Thyroid gland (tissue), 4 donors: ENCODE measurements at places on chromosomes 5 and 9. TPM values are rescaled to one million over a fixed set of nuclear protein-coding genes. Genes with fewer than 3 reads are reported as not detected.

DNA sequence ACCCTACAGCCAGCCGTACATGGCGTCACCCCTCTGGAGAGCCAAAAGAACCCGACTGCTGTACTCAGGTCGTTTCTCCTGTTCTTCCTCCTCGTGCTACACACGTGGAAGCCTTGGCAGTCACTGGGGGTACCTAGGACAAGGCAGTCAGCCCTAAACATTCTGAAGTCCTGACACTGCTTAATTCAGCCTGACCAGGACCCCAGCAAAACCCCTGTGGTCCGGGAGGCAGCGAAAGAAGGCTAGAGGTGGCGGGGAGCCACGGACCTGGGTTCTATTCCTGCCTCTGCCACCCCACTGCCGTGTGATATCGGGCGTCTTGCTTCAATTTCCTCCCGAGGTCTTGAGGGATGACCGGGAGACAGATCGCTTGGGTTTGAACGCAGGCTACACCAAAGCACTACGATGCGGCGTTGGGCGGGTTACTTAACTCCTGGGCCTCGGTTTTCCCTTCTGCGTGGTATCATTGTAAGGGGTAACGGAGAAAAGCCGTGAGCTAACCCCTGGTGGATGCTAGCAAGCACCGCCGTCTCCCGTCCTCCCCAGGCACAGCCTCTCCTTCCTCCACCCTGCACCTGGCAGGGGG, 429 bp upstream of the ARL10 start:
- DNase-seq = peak; percentile 5
- peak overlapping the region; percentile 59 for H3K4me3 ChIP-seq
- H3K36me3 ChIP-seq = no peaks in the 10 kb centered on the region
- peaks cover 14% of the 10 kb centered on the region for H3K4me1 ChIP-seq
- no peaks in the 10 kb centered on the region for H3K27me3 ChIP-seq
- H3K27ac ChIP-seq = no peak overlapping the region

GRCh38 chr9:128969491-128969890, 22.0 kb downstream of the NUP188 start:
- no peak overlapping the region for H3K27ac ChIP-seq
- H3K36me3 ChIP-seq = peaks cover 43% of the 10 kb centered on the region
- no peak overlapping the region for H3K4me3 ChIP-seq
- H3K27me3 ChIP-seq = no peaks in the 10 kb centered on the region

DNA sequence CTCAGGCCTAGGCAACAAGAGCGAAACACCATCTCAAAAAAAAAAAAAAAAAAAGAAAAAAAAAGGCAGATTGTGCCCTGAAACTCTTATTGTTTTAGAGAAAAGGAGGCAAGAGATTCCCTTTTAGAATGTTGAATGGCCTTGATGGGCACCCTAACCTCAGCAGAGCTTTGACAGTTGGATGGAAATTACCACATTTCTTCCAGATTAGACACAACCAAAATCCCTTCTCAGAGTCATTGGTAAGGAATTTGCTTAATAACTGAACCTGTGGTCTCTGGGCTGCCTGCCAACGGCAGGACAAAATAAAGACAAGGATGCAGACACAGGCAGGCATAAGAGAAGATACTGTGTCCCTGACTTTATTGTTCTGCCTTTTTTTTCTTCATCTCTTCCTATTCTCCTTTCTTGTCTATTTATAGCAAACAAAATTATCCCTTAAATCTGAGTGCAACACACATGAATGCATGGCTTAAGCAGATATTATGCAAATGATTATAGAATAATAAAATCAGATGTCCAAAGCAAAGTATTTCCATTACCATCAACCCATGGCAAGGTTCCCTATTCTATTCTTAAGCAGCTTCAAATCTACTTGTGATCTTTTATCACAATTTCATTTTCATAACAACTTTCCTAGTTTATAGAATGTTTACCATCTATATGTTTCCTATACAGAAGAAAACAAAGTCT, 37.3 kb upstream of the TRIO start:
- DNase-seq = peak; percentile 15
- no peaks in the 10 kb centered on the region for H3K27me3 ChIP-seq
- no peaks in the 10 kb centered on the region for H3K4me1 ChIP-seq
- no peak overlapping the region for H3K27ac ChIP-seq

DNA sequence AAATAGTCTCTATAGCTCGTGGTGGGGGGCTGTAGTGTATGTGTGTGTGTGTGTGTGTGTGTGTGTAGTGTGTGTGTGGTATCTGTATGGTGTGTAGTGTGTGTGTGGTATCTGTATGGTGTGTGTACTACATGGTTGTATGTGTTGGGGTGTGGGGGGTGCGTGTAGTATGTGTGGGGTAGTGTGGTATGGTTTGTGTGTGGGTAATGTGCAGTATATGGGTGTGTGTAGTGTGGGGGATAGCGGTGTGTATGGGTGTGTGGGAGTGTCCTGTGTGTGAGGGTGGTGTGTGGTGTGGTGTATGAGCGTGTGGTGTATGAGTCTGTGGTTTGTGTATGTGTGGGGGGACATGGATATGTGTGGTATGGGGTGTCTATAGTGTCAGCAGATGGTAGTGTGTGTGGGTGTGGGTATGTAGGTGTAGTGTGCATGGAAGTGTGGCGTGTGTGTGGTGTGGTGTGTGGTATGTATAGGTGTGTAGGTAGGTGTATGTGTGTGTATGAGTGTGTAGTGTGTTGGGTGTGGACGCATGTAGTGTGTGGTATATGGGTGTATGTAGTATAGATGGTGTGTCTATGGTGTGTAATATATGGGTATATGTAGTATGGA, 145.8 kb upstream of the IQGAP2 start:
- no peaks in the 10 kb centered on the region for H3K36me3 ChIP-seq
- H3K4me1 ChIP-seq = no peaks in the 10 kb centered on the region
- H3K27me3 ChIP-seq = no peaks in the 10 kb centered on the region
- no peak overlapping the region for H3K27ac ChIP-seq
- no peak overlapping the region for H3K4me3 ChIP-seq

- no peak overlapping the region for H3K27ac ChIP-seq
- H3K27me3 ChIP-seq = no peaks in the 10 kb centered on the region
- no peaks in the 10 kb centered on the region for H3K4me1 ChIP-seq
- H3K36me3 ChIP-seq = no peaks in the 10 kb centered on the region
Observed at GRCh38 chr5:180601591-180602480, 10.5 kb upstream of the SCGB3A1 start.

GRCh38 chr9:138073808-138074207, 196.2 kb downstream of the CACNA1B start:
- DNase-seq = no peak
- H3K27me3 ChIP-seq = no peaks in the 10 kb centered on the region
- no peak overlapping the region for H3K27ac ChIP-seq
- H3K36me3 ChIP-seq = no peaks in the 10 kb centered on the region
- H3K4me1 ChIP-seq = no peaks in the 10 kb centered on the region

DNA sequence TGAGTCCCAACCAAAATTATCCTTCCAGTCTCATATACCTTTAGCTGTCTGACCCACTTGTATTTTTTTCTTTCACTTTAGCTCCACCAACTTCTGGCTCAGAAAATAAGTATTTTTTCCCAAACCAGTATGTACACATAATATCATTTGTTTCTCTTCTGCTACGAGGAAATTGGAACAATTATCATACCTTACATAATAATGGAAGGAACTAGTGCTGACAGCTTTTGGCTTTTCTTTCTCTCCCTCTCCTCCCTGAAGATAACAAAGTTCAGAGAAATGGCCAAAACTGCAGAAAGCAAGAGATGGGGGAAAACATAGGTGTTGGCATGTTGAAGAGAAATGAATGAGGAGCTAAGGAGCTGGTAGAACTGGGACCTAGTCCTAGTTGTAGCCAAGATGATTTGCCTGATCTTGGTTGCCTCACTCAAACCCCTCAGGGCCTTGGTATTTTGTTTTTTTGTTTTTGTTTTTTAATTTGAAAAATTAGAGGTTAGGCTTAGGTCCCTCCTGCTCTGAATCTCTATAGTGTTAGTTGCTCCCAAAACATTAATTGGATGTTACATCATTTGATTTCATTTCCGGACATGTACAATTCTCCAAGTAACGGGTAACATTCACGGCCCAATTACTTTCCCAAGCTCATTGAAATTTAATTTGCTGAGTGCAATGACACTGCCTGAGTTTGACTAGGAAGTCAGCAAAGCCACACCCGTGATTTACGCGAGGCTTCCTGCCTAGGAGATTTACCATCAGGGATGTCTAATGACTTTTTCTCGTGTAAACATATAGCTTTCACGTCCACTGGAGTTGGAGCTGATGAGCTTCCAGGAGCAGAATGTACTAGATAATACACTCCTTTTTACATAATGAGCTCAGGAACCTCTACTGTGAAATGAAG, 291.6 kb downstream of the TLE1 start:
- DNase-seq = no peak
- H3K27ac ChIP-seq = no peak overlapping the region
- H3K36me3 ChIP-seq = no peaks in the 10 kb centered on the region
- H3K27me3 ChIP-seq = no peaks in the 10 kb centered on the region

- no peak for DNase-seq
- H3K27ac ChIP-seq = no peak overlapping the region
- no peaks in the 10 kb centered on the region for H3K4me1 ChIP-seq
- no peak overlapping the region for H3K4me3 ChIP-seq
- no peaks in the 10 kb centered on the region for H3K36me3 ChIP-seq
Observed at GRCh38 chr5:3466392-3466791, 129.2 kb upstream of the IRX1 start.

GRCh38 chr9:99352826-99353225, 130.7 kb downstream of the SEC61B start:
- no peak overlapping the region for H3K4me3 ChIP-seq
- H3K27me3 ChIP-seq = no peaks in the 10 kb centered on the region
- peak overlapping the region; percentile 46 for H3K27ac ChIP-seq

GRCh38 chr9:36407122-36407723, 7.2 kb upstream of the RNF38 start:
- H3K27ac ChIP-seq = peak overlapping the region; percentile 46
- peak; percentile 60 for DNase-seq
- H3K36me3 ChIP-seq = no peaks in the 10 kb centered on the region
- no peak overlapping the region for H3K4me3 ChIP-seq

- no peaks in the 10 kb centered on the region for H3K36me3 ChIP-seq
- no peaks in the 10 kb centered on the region for H3K4me1 ChIP-seq
- DNase-seq = no peak
- H3K27me3 ChIP-seq = no peaks in the 10 kb centered on the region
- no peak overlapping the region for H3K27ac ChIP-seq
Observed at GRCh38 chr5:123455640-123456039, 32.4 kb upstream of the CEP120 start.

DNA sequence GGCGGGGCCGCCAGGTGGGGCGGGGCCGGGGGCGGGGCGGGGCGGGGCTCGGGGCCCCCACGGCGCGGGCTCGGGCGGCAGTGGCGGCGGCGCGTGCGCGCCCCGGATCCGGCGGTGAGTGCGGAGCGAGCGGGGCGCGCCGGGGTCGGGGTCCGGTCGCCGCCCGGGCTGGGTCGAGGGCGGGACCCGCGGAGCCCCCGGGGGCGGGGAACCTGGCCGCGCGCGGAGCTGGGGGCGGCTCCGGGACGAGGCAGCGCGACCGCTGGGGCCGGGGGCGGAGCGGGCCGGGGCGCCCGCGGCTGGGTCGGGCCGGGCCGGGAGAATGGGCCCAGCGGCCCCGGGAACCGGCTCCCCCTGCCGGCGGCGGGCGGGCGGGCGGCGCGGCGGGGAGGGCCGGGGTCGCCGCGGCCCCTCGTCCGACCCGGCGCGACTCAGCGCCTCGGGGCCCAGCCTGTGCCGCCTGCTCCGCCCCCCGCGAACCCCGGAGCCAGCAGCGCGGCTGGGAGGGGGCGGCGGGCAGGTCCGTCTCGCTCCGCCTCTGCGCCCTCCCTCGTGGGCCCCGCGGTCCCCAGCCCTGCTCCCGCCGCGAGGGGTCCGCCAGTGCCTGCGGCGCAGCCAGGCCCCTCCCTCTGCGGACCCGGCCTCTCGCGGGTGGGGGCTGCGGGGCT, 3.1 kb downstream of the EGFL7 start:
- no peak overlapping the region for H3K27ac ChIP-seq
- H3K4me1 ChIP-seq = no peaks in the 10 kb centered on the region
- DNase-seq = no peak
- H3K36me3 ChIP-seq = peaks cover 18% of the 10 kb centered on the region
- H3K27me3 ChIP-seq = no peaks in the 10 kb centered on the region
- H3K4me3 ChIP-seq = peak overlapping the region; percentile 47

DNA sequence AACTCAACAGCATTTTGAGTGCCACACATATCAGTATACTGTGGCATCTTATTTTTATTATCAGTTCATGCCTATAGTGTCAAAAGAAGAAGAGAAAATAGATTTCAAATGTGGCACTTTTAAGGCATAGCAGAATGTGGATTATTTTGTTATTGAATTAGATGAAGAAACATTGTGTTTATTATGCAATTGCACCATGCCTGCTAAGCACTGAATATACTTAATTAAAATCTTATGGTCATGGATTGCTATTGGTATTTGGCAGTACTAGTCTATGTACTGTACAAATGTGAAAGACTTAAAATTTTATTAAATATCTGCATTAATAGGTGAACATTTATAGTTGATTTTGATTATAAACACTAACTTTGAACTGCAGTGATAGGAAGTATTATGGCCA, 128.8 kb downstream of the FER start:
- H3K36me3 ChIP-seq = no peaks in the 10 kb centered on the region
- H3K27me3 ChIP-seq = no peaks in the 10 kb centered on the region
- DNase-seq = no peak

DNA sequence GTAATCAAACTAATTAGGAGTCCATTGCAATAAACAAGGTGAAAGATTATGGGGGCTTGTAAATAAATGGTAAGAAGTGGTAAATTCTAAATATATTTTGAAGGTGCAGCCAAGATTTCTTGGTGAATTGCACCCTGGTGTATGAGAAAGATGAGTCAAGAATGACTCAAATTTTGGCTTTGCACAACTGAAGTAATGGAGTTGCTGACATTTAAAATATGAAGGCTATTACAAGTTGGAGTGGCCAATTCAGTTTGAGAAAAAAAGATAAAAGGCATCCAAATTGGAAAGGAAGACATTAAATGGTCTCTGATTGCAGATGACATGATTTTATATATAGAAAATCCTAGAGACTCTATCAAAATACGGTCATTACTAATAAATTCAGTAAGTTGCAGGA, 2330.6 kb downstream of the MAT2B start:
- no peaks in the 10 kb centered on the region for H3K27me3 ChIP-seq
- H3K36me3 ChIP-seq = no peaks in the 10 kb centered on the region
- no peak for DNase-seq
- no peaks in the 10 kb centered on the region for H3K4me1 ChIP-seq

DNA sequence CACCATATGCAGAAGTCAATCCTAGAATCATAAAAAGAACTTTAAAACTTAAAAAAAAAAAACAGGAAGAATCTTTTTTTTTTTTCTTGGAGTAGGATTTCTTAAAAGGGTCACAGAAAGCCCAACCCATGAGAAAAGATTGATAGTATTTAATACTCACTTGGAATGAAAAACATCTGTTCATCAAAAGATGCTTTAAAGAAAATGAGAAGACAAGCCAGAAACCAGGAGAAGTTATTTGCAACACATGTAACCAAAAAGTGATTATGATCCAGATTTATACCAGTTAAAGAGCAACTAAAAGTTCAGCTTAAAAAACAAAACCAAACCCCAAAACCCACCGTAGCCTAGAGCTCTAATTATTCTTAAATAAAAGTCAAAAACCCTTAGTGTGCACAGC, 69.3 kb downstream of the TLE4 start:
- H3K36me3 ChIP-seq = no peaks in the 10 kb centered on the region
- DNase-seq = no peak

Gene LPAR1
- total RNA-seq = 98.5 TPM

Gene HTR1A
- total RNA-seq = 1.8 TPM
